Mammary epithelial cell (primary cell): ENCODE measurements at places on chromosomes 4 and X.

GRCh38 chr4:158243071-158243470, 32.8 kb downstream of the TMEM144 start:
- DNase-seq = no peak

DNA sequence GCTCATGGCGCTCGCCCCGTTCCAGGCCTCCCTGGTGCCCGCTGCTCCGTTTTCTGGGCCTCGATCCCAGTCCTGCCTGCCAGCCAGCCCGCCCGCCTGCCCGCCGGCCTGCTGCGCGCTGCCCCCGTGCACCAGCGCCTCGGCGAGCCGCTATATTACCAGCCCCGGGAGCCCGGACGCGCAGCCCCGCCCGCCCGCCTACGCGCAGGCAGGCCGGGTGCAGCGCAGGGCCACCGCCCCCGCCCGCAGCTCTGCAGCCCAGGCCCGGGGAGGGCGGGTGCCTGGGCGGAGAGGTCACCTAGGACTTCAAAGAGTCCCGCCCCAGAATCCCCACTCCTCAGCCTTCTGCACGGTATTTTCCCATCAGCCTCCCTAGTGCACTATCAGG, at the start of gene MAOB:
MAOB (minus strand) TSS at position 157 of the 388 bp plus-strand sequence; CDS start at position 6, 151 bp downstream.
- peak; percentile 11 for DNase-seq

DNA sequence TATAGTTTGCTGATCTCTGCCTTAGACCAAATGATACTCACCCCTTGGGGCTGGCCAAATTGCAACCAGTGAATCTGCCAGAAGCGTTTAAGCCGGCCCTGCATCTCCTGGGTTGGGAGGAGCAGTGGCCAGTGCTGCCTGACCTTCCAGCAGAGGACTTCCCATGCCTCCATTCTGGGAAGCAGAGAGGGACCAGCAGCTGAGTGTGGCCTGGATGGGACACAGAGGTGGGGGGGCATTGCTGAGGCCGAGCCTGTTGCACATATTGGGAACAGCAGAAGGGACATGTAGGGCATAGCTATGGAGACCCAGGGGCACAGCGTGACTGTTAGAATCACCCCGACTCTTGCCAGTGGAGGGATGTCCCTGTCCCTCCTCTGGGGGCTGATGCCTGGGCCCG, 93.3 kb downstream of the CPZ start:
- DNase-seq = no peak

DNA sequence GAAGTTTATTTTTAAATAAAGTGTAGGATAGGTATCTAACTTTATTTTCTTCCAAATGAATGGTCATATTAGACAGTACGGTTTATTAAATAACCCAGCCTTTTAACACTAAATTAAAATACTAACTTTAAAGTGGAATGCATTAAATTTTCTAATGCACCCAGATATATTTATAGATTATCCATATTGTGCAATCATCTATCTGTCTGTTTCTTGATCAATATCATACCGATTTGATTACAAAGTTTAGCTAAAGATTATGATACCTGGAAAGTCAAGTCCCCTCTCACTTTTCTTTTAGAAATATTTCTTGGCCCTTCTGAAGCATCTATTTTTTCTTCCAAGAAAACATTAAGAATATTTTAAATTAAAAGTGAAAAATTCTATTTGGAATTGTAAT, 124.3 kb upstream of the PDE5A start:
- DNase-seq = no peak

GRCh38 chr4:185421366-185422124, 4.2 kb downstream of the UFSP2 start:
- DNase-seq = no peak

- no peak for DNase-seq
Measured at GRCh38 chr4:186775902-186776301, 52.2 kb upstream of the FAT1 start.

DNA sequence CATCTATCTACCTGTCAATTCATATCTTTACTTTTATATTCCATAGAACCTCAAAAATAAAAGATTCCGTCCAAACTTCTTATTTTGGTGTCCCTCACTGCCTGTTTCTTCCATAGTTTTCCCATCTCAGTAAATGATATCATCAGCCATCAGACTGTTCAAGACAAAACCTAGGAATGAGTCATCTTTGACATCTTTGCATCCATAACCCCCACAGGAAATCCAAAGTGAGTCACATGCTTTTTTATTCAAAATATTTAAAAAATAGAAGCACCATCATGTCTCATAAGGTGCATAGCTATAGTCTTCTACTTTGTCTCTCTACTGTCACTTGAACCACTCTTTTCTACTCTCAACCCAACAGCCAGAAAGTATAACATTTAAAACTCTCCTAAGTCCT, 29.9 kb upstream of the CXXC4 start:
- DNase-seq = peak; percentile 25

DNA sequence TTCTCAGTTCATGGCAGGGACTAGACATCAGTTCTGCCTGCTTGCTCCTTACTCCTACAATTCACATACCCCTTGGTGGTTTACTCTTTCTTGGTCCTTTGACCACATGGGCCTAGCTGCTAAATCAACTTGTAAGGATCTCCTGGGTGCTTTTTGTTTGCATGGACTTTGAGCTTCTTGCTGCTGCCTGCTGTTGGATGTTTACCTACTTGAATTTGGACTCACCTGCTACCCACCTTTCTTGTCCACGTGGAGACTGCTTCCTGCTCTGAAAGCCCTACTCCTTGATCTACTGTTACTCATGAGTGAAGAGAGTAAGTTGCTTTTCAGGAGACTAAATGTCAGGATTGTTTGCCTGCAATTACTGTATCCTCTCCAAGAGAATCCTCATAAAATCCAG, 15.2 kb upstream of the ARHGAP24 start:
- DNase-seq = no peak

GRCh38 chr4:145830699-145831098, 107.9 kb downstream of the ZNF827 start:
- no peak for DNase-seq

GRCh38 chr4:142550965-142551364, 295.1 kb downstream of the INPP4B start:
- DNase-seq = no peak

GRCh38 chrX:50147972-50148371, 52.8 kb downstream of the AKAP4 start:
- DNase-seq = no peak

GRCh38 chrX:35858361-35858760, 60.2 kb downstream of the MAGEB16 start:
- no peak for DNase-seq

DNA sequence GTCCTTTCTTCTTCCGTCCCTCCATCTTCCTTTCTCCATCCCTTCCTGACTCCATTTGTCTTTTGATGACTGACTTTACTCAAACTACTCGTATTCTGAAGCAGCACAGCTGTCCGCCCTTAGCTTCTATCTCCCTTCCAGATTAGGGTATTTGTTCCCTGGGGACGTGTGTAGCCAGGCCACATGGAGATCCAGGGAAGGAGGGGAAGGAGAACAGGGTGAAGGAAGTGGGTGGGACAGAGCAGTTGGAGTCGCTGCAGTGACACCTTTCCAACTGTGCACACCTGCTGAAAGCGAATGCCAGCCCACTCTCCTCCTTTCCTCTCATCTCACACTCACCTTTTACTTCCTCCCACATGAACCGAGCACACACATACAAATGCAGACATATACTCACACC, 323.8 kb downstream of the DCTD start:
- DNase-seq = no peak

GRCh38 chrX:38917954-38918353, 116.7 kb downstream of the MID1IP1 start:
- no peak for DNase-seq

GRCh38 chr4:143700046-143700415, 444 bp downstream of the FREM3 start:
- DNase-seq = peak; percentile 1

DNA sequence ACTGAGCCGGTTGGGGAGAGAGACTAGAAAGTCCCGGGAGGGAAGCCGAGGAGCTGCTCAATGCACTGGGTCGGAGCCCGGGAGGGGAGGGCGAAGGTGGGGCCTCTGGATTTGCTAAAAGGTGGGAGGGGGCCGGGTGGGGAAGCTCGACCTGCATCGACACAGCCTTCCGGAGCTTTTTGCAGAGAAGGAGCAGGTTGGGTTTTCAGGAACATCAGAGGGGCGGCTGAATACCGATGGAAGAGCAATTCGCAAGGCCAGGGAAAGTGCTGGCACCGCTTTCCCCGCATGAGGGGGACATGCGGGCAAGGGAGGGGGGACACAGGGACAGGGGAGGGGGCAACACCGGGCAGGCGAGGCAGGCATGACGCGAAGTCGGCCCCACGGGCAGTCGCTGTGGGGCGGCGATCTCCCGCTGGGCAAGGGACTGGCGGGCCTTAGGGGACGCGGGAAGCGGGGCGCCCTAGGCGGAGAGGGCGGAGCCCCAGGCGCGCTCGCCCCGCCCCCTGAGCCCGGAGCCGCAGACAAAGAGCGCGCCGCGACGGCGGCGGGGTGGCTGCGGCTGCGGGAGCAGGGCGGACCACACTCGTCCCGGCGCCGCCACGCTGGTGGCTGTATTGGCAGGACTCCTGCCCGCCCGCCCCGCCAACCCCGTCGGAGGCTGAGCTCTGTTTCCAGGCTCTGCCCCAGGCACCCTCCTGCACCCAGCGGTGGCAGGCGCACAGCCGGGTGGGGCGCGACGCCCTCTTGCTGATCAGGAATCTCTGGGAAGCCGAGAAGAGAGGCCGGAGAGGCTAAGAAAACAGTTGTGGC, 11.6 kb downstream of the PDZD4 start:
- no peak for DNase-seq

- no peak for DNase-seq
Measured at GRCh38 chr4:47065051-47065481, 33.7 kb downstream of the GABRB1 start.

GRCh38 chrX:103549916-103550315, 30.6 kb upstream of the RAB40A start:
- no peak for DNase-seq

DNA sequence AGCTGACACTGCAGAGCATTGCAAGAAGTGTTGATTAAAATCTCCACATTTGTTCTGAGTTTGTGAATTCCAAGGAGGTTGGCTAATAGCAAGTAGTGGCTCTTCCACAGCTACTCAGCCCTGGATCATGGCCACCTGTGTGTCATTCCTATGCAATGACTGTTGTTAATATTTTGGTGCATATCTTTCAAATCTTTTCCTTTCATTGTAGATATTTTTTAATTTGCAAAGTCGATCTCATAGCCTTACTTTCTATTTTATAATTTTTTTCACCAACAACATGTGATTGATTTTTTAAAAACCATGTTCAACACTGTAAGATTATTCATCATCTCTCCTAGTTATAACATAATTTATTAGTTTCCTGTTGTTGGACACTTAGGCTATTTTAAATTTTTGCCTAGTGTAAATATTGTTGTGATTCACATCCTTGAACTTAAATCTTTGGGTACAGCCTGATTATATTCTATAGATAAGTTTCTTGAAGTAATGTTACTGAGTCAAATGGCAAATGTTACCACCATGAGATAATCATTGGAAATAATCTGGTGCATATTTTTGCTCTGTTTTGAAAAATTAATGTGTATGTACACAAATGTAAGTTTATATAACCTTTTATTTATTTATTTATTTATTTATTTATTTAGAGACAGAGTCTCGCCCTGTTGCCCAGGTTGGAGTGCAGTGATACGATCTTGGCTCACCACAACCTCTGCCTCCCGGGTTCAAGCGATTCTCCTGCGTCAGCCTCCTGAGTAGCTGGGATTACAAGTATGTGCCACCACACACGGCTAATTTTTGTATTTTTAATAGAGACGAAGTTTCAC, 17.1 kb upstream of the ARHGAP10 start:
- DNase-seq = peak; percentile 66

GRCh38 chr4:42446823-42447222, 49.5 kb downstream of the SHISA3 start:
- no peak for DNase-seq

- no peak for DNase-seq
Measured at GRCh38 chr4:144374065-144374464, 233.5 kb upstream of the GYPA start.

GRCh38 chr4:55553441-55554201, 6.9 kb upstream of the CLOCK start:
- peak; percentile 79 for DNase-seq

DNA sequence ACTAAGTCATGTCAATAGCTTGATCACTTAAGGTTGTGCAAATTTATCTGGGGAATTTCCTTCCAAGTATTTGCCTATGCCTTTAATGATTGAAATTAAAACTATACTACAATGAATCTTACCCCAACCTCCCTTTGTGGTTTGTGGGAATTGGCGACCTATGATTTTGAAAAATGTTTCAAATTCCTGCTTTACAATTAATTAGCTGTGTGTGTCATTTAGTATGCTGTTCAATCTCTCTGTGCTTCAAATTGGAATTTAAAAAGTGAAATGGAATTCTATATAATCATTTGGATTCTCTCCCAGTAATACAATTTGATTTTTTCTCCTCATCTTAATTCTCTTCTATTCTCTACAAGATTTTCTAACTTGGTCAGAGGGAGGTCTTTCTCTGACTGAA, 2319.5 kb downstream of the ARAP2 start:
- DNase-seq = no peak

GRCh38 chr4:43471950-43472349, 579.4 kb downstream of the GRXCR1 start:
- no peak for DNase-seq

DNA sequence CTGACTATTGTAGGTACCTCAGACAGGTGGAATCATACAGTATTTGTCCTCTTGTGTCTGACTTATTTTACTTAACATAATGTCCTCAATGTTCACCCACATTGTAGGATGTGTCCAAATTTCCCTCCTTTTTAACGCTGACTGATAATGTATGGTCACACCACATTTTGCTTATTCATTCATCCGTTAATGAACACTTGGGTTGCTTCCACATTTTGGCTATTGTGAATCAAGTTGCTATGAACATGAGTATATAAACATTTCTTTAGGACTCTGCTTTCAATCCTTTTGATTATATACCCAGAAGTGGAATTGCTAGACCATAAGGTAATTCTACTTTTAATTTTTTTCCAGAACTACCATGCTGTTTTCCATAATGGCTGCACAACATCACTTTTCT, 87.0 kb upstream of the NDP start:
- no peak for DNase-seq

DNA sequence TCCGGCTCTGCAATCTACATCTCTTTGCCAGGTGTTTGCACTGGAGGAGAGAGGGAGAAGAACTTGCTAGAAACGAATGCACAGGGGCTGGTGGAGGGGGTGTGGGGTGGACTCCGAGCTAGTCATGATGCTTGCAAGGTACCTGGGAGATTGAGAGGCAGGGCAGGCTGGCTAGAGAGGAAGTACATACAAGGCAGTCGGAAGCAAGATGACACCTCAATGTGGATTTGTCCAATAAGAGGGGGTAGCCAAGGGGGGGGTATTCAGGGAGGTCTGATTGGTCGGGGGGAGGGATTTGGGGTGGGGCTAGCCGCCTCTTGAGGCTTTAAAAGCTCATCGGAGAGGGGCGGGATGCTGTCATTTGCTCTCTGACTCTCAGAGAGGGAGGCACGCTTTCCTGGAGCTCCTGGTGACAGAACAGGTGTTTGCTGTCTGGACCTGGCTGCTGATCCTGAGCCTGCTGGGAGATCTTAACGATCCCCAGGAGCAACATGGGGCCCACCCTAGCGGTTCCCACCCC, at the start of gene GPR50:
GPR50 (plus strand) TSS at position 354 of the 520 bp plus-strand sequence; CDS start at position 492, 138 bp downstream.
- DNase-seq = no peak

DNA sequence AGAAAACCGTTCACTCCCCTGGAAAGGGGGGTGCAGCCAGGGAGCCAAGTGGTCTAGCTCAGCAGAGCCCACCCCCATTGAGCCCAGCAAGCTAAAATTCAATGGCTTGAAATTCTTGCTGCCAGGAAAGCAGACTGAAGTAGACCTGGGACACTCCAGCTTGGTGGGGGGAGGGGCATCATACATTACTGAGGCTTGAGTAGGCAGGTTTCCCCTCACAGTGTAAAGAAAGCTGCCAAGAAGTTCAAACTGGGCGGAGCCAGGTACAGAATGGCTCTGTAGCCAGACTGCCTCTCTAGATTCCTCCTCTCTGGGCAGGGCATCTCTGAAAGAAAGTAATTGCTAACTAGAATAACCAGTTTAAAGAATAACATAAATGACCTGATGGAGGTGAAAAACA, 372.3 kb upstream of the F9 start:
- DNase-seq = peak; percentile 2
